MG63 (cell line): ENCODE measurements at places on chromosomes 1 and 21.

DNA sequence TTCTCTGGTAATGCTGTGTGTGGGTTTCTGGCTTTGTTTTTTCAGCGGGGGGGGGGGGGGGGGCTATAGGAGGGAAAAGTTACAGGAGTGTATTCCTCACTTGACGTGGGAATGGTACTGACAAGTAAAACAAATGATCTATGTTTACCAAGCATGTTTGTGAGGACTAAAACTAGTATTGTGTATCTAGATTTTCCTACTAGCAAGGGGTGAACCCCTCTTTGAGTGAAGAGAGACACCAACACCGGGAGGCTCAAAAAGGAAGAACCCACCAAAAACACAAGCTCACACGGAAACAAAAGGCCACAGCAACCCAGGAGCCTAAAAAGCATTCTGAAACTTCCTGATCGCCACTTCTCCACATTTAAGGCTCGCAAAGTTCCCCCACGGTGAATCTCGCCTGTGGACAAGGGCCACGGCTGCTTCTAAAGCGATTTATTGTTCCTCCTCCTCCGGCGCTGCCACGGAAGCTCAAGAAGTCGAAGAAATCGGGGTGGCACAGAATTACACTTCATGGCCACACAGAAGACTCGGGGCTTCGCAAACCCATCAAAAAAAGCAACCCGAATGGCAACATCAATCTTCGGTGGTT lies 703 bp downstream of the PUM1 start:
- no peak for DNase-seq

DNA sequence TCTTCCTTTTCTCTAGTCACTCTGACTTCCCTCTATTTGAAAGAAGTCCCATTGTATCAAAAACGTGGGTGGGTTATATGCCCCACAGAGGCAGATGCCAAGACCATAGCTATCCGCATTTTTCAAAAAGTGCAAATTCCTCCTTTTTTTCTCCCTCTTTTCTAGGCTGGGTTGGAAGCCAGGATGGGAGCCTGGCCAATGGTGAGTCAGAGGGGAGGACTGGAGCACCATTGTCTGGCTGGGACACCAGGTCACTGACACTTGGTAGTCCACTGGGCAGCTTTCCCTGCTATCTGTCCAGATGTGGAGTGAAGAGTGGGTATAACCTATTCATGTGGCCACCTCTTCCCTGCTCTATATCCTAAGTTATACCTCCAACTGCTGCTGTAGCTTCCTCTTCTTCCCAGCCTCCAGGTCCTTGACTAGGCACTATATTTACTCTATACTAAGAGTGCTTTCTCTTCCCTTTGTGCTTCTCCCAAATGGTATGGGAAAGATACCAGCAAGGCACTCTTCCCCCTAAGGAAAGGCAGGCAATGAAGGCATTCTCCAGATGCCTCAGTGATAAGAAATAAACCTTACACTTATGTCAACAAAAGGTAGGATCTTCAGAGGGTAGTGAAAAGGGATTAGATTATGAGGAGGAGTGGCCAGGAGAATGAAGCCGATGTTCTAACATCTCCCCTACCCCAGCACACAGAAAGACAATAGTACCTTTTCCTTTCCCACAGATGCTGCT lies 12.9 kb downstream of the PI4KB start:
- peak; percentile 93 for DNase-seq

- no peak for DNase-seq
Observed at GRCh38 chr1:59510249-59510648, 213.4 kb downstream of the FGGY start.

DNA sequence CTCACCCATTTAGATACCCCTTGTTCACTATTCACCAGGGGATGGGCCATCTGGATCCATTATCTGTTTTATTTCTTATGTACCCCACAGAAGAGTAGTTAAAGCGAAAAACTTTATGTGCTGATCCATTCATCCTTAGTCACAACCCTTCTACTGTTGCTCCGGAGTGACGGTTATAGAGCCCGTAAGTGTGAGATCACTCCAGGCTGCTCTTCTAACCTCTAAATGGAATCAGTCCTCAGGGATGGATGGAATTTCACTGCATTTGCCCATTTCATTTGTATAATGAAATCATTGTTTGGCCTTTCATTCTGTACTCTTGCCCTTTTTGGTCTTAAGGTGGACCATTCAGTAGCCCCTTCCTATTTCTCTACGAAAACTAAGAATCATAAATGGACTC lies 409.3 kb upstream of the RUNX1 start:
- no peak for DNase-seq

DNA sequence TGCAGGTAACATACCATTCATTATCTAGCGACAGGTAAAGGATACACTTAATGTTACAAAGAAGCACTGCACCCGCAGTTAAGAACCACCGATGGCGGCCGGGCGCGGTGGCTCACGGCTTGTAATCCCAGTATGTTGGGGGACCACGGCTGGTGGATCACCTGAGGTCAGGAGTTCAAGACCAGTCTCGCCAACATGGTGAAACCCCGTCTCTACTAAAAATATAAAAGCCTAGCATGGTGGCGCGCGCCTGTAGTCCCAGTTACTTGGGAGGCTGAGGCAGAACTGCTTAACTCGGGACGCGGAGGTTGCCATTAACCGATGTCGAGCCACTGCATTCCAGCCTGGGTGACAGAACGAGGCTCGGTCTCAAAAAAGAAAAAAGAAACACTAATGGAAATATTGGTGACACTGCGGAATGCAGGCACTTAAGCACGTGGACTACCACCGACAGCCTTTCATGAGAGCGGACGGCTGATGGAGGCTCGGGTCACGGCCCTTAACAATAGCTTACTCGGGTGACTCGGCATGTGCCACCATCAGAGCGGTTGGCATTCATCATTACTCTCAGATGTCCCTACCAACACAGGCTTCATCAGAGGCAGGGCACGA lies 542 bp downstream of the GAS5 start:
- no peak for DNase-seq

DNA sequence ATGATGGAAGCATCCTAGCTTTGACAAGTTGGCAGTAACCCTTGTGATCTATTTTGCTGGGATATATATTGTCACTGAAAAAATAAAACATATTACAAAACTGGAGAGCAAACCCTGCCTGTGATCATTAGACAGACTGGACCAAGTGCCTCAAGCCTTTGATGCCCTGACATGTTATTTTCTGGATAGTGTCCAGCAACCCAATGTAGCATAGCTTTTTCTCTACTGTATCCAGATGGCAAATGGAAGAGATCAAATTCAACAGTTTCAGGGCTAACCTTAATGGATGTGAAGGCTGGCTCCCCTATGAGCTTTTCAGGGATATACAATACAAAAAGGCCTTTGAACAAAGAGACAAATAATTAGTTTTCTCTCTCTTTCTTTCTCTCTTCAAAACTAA lies 25.1 kb downstream of the WARS2 start:
- DNase-seq = no peak

- no peak for DNase-seq
Observed at GRCh38 chr1:2416403-2416802, 4.0 kb upstream of the PEX10 start.

DNA sequence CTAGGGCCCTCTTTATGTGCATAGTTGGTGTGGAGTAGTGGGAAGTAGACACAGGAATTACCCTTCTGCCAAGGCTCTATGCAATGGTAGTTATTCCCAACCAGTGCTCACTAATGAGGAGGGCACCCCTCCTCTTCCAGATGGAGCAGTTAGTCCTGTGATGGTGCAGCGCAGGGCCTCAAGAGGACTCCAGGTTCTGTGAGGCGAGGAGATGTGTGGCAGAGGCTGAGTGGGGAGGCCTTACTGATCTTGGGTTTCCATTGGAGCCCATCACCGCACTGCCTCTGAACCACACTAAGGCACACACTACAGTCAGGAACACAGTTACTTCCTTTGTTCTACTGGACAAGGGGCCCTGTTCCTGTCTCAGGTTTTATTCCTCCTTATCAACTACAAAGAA lies 122.5 kb upstream of the POU3F1 start:
- DNase-seq = no peak

DNA sequence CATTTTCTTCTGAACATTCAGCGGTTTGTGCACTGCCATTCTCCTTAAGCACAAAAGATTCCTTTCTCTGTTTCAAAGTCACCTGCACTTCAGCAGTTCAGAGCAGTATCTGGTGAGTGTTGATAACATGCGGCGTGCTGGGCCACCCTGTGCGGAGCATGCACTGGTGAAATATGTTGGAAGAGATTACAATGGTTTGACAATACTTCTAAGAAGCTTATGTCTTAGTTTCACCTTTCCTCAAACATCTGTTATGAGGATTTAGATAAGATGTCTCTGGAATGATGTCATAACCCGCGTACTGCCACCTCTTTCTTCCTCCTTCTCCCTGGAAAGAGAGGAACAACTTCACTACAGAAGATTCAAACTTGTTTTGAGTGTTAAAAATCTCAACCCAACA lies 650.3 kb downstream of the AJAP1 start:
- DNase-seq = no peak

DNA sequence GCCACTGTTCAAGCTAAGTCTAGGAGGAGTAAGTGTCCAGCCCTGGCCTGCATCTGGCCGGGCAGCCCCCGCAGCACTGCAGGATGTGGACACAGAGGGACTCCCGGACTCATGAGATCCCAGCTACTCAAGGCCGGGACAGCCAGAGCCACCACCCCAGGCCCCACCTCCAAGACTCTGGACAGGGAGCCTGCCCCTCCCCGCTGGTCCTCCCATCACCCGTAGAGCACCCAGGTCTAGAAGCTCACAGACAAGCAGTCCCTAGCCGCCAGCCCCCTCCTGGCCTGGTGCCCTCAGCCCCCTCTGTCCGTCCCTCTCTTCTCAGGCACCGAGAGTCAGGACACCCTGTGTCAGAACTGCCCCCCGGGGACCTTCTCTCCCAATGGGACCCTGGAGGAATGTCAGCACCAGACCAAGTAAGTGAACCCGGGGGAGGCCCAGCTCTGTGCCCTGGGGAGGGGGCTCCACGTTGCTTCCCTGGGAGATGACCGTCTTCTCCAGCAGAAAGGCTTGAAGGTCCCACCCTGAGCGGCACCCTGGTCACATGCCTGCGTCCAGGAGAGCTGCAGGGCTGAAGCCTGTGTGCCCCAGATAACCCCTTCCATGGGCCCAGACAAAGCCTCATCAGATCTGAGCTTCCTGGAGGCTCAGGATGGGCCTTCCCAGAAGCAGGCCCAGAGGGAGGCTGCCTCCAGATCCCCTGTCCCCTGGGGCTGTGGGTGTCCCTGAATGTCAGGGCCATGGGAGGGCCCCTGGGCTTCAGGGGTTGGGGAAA lies 4.3 kb downstream of the TNFRSF14 start:
- DNase-seq = no peak

- DNase-seq = no peak
Observed at GRCh38 chr21:45255381-45256020, 32.2 kb downstream of the POFUT2 start.

DNA sequence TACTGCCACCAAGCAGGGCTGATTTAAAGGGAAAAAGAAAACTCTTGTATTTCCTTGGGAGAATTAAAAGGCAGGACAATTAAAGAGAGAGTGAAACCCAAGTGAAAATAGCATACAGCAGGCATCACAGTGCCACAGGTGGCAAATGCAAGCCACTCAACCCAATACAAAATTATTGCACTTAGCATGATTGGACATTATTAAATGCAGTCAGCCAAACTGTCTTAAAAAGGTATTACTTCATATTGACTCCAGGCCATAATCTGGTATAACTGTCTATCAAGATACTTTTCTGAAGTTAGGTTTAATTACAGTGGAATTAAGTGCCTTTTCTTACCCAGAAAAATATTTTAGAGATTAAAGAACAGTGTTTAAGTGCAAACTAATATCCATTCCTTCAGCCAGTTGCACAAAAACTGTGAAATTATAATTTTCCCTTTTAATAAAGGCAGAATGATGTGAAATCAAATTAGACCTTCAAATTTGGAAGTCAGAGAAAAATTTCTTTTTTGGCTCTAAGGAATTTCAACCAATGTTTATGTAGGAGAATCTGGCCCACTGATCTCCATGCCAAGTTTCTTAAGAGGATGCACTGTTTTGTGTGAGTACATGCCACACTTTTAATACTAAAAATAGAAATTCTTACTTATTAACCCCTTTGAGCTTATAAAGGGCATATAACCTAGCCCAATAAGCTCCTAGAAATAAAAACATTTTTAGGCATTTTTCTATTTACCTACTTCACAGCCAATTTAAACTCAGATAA lies 15.2 kb downstream of the SLC30A10 start:
- DNase-seq = no peak

DNA sequence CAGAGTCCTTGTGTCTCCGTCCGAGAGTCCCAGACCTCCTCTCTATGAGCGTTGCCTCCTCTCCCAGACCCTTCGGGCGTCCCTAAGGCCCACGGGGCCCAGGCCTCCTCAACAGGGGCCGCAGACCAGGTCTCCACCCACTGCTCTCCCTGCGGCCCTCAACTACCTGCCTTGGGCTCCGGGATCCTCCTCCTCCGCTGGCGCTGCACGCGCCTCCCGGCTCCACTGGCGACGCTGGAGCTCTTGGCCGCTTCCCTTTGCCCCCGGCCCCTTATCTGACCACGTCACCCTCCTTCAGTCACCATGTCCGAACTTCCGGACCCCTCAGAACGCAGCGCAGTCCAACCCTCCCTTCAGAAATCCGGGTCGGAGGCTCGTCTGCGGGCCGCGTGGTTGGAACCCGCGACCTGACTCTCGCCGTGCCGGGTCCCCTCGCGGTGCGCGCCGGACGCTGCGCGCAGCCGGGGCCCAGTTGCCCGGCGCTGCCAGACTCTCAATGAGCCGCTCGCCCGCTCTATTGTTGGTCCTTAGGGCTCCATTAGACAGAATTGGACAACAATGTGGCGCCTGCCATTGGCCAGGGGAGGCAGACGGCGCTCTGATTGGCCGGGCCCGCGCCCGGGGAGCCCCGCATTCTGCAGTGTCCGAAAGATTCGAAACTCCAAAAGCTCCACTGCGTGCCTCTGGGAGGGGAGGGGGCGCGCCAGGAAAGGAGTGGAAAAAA lies at the start of gene DMRTA2:
TSS of gene DMRTA2 (minus strand) at position 498 of the 724 bp plus-strand sequence. CDS start 1,907 bp downstream, outside the sequence.
- no peak for DNase-seq

DNA sequence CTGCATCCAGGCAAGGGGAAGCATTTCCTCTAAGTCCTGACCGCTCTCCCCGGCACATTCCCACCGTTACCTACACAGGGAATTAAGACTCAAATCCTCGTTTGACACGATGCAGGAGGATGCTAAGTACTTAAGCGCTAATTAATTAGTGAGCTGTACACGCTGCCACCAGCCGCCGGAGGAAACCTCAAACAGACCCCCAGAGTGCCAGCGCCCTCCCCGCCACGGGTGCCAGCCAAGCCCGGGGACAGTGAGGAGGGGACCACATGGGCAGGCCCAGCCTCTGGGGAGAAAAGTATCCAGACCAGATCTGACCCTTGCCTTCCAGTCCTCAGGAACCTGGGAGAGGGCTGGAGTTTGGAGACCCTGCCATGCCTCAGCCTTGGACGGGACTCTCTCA lies 17.4 kb upstream of the CASZ1 start:
- no peak for DNase-seq
